Myocyte (in vitro differentiated cells): ENCODE measurements at places on chromosomes 4 and X. TPM values are rescaled to one million over a fixed set of nuclear protein-coding genes. Genes with fewer than 3 reads are reported as not detected.

GRCh38 chrX:118694638-118695037, 32.8 kb upstream of the IL13RA1 start:
- DNase-seq, result no peak

GRCh38 chr4:2061186-2062131, 2.3 kb downstream of the NAT8L start:
- DNase-seq, result no peak

DNA sequence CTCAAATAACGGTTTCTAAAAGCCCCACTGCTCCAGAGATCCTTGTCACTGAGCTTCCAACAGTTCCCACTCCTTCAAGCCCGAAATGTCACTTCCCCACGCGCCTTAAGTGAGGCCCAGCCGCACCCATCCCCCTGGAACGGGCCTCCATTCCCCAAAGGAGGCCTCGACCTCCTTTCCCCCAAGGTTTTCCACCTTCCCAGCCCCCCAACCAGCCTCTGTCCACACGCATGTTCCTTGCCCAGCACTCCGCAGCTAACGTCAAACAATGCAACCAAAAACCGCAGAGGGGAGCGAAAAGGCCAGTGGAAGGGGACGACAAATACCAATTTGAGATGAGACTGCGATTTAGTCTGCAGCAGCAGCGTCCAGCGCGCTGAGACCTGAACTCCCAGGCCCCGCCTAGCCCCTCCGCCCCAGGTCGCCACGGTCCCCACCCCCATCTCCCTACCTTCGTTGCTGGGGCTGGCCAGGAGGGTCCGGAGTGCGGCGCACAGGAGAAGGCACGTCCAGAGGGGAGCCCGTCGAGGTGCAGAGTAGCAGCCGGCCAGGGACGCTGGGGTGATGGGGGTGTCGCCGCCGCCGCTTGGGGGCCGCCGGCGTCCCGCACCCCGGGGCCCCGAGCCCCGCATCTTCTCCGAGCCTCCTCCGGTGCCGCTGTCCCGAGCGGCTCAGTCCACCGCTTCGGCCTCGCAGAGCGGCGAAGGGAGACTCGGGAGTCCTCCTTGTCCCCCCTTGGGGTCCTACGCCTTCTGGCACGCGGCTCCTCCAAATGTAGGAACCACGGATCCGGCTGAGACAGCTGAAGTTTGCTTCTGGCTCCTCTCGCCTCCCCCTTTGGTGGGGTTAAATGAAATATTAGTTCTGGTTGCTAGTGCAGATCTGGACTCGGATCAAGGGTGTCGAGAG, 924 bp downstream of the EPHA5 start:
- DNase-seq, result peak; percentile 41

The ZMYM3 gene
- total RNA-seq, result 21.4 and 22.7 TPM in 2 replicates

DNA sequence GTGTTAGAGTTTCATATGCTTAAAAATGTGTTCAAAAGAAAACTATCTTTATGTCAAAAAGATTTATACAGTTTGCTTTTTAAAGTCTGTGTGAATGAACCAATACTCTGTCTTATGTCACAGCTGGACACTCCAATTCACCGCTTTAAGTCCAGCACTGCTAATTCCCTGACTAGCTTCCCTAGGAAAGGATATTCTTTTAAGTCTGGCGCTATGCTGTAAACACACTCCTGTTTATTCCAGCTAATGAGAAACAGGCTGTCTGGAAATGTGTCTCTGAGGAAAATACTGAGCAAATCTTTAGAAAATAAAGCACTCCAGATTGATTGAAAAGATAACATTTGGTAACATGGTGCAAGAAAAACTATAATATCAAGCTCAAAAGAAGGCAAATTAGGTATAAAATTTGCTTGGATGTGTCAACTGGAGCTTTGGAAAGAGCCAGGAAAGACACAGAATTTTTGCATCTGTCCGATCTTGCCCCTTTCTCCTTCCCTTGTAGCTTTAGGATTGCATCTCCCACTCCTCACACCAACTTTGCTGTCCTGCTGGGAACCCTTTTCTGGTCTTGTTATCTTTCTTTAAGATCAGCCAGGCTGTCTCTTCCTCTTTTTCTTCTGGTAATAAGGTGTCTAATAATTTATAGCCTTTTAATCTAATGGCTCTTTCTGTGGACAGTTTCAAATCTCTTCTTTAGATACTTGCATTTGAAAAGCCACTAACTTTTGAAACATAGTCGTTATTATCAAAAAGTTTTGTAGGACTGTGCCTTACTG, 40.9 kb upstream of the VEGFC start:
- no peak for DNase-seq

The PABPC5 gene
- total RNA-seq, result 4.0 and 4.7 TPM in 2 replicates

The HSFX3 gene
- 0.32 TPM in 1 of 2 replicates, not detected in the other for total RNA-seq

The XK gene
- 0.47 and 0.88 TPM in 2 replicates for total RNA-seq

GRCh38 chrX:13906093-13906492, 89.2 kb upstream of the GPM6B start:
- DNase-seq, result peak; percentile 72
